Activated CD4-positive, alpha-beta T cell treated with anti-CD3 and anti-CD28 coated beads, Interleukin-2, amount 50 U/mL, for 24 hours (primary cell): ENCODE measurements at places on chromosomes 7 and 10.

DNA sequence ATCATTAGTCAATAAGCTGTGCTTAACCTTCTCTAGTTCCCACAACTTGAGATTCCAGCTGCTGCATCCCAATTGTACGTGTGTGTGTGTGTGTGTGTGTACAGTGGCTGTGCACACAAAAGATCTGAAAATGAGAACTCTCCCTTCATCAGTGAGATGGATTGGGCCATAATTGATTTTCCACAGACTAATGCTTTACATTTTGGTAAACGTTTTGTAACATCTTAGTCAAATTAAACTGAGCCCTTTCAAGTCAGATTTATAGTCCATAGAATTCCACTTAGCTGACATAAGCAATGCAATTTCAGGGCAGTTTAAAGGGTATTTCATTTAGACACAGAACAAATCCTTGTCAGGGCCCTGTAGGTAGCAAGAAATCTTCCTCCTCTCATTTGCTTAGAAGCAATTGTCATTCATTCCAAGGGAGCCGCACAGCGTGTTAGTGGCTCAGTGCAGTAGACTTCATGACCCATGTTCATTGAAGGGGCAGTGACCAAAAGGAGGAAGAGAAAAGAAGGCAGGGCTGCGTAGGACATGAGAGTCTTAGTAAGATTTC is 1123.5 kb upstream of the AUTS2 start:
- no peak for DNase-seq

GRCh38 chr7:117690147-117690546 is 183.1 kb downstream of the CTTNBP2 start:
- DNase-seq = no peak

DNA sequence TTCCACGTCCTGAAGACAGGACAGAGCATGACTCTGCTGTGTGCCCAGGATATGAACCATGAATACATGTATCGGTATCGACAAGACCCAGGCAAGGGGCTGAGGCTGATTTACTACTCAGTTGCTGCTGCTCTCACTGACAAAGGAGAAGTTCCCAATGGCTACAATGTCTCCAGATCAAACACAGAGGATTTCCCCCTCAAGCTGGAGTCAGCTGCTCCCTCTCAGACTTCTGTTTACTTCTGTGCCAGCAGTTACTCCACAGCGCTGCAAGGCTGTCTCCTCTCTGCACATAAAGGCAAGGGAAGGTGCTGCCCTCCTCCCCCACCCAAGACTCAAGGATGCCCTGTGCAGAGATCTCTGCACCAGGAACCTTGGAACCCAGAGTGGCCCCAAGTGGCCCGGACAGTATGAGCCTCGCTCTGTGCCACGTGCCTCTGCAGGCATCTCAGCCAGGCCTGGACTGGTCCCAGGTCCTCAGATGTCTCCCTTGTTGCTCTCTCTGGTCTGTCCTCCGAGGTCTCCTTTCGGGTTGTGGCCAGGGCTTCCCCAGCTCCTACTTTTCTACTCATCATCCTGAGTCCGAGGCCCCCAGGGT is 230.3 kb upstream of the PRSS58 start:
- DNase-seq = no peak

GRCh38 chr7:151484971-151485707 is 34.6 kb downstream of the RHEB start:
- peak; percentile 9 for DNase-seq

GRCh38 chr7:94300176-94300835 is 94.4 kb upstream of the COL1A2 start:
- no peak for DNase-seq

- DNase-seq = no peak
Measured at GRCh38 chr10:122462533-122463465, 1.4 kb downstream of the HTRA1 start.

- no peak for DNase-seq
Measured at GRCh38 chr10:94115725-94116124, 122.0 kb downstream of the PLCE1 start.

DNA sequence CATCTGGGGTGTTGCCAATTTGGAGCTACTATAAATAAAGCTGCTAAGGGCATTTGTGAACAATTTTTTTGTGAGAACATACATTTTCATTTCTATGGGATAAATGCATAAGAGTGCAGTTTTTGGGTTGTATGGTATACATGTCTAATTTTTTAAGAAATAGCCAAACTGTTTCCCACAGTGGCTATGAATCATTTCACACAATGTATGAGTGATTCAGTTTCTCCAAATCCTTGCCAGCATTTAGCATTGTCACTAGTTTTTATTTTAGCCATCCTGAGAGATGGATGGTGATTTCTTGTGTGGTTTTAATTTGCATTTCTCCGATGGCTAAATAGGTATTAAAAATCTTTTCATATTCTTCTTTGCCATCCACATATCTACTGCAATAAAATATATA is 105.3 kb downstream of the AMPH start:
- DNase-seq = no peak

GRCh38 chr7:20089431-20089830 is 127.8 kb downstream of the MACC1 start:
- no peak for DNase-seq

DNA sequence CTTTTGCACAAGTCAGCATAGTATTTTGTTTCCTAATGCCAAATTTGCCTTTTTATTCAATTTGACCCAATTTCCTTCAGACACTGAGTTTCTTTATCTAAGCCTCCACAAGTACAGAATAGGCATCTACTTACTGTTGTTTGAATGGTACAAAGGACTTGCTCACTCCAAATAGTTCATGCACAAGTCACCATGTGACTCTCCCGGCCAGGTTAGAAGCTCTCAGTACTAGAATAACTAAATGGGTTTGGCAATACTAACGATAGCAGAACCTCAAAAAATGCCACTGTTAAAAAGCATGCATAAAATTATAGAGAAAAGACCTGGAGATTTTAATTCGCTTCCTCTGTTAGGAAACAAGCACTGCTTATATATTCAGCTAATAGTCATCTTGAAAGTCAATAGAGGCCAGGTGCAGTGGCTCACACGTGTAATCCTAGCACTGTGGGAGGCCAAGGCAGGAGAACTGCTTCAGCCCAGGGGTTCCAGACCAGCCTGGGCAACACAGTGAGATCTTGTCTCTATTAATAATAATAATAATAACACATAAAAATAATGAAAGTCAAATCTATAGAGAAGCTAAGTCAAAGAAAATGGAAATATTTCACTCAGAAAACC is 335.8 kb upstream of the MBL2 start:
- no peak for DNase-seq

GRCh38 chr7:2978408-2978807 is 65.3 kb downstream of the CARD11 start:
- peak; percentile 60 for DNase-seq

- no peak for DNase-seq
Measured at GRCh38 chr10:30831426-30831825, 200.2 kb downstream of the ZNF438 start.

DNA sequence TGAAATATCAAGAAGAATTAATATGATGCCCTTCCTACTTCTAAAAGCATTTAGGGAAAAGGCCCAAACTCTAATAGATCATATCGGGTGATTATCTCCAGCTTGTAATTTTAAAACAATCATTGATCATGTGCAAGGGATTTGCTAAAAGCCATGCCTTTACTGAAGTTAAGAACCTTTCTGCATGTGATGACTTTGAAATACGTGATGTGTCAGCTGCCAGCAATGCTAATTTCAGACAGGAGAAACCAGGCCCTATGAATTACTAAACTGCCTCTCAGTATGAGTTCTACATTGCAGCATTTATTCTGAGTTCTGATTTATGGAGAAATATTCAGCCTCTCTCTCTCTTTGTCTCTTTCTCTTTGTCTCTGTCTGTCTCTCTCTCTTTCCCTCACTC is 203.6 kb upstream of the AKR1E2 start:
- no peak for DNase-seq

- no peak for DNase-seq
Measured at GRCh38 chr7:91383053-91383904, 119.0 kb downstream of the FZD1 start.

DNA sequence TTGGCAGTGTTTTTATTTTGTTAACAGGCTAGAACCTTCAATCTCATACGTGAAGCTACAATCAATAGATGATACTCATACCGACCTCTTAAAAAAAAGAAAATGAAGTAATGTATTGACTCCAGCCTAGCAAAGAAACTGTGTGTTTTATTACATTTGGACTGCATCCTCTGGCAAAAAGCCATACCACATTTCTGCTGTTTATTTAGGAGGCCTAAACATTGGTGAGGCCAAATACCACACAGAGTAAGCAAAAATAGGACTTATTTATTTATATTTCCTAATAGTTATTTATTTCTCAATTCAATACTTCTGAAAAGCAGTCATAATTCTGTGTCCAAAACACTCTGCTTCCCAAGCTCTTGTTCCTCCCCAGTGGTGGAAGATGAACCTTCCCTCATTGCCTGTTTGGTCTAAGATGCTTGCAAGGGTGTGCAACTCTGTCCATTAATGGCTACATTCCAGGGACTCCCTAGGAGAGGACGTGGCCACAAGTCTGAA is 398.8 kb upstream of the KLF6 start:
- no peak for DNase-seq

- DNase-seq = no peak
Measured at GRCh38 chr7:1616741-1617140, 46.9 kb upstream of the PSMG3 start.

DNA sequence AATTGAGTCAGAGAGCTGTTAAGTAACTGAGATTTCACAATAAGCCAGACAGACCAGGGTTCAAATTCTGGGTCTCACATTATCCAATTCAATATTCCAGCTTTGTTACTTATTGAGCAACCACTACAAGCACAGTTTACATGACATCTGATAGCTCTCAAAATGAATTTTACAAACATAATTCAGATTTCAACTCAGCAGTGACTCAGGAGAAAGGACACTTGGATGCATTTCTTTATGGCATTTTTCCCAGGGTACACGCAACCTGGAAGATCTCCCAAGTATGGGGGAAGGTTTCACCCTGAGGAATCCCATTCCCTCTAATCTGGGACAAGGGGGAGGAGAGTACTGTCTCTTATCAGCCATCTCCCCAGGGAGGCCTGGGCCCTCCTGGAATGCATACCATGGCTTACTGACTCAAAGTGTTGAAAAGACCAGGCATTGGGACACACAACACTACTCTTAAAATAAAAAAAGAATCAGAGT is 102.4 kb downstream of the CFTR start:
- DNase-seq = no peak

GRCh38 chr7:20470726-20471125 is 140.0 kb downstream of the ITGB8 start:
- DNase-seq = no peak

DNA sequence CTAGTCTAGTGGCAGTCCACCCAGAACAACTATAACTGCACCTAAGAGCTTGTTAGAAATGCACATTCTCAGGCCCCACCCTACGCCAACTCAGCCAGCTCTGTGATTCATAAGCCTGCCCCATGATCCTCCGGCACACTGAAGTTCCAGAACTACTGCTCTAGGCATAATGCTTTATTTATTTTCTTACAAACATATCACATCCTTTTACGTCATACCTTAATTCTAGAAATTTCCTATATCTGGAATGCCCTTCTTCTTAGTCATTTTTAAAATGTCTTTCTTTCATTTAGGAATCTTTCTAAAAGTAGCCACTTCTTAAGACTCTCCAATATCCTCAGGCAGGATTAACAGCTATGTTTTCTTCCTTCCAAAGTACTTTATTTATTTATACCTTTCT is 480.1 kb downstream of the INHBA start:
- no peak for DNase-seq

GRCh38 chr10:91743465-91743864 is 54.8 kb upstream of the TNKS2 start:
- DNase-seq = no peak

DNA sequence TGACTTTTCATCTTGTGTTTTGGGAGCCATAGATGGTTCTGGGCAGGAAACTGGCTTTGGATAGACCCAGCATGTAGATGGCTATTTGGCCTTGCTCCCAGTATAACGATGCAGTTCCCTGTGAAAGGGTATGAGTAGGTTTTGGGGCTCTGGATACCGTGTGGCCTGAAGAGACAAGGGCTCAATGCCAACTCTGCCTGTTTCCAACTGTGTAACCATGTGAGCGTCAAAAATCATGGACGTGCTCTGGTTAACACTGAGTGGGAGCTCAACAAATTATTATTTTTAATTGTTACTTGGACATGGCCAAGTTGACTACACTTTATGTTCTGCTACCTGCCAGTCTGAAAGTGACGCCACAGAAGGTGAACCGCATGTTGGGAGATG is 41.8 kb downstream of the EGFR start:
- no peak for DNase-seq

DNA sequence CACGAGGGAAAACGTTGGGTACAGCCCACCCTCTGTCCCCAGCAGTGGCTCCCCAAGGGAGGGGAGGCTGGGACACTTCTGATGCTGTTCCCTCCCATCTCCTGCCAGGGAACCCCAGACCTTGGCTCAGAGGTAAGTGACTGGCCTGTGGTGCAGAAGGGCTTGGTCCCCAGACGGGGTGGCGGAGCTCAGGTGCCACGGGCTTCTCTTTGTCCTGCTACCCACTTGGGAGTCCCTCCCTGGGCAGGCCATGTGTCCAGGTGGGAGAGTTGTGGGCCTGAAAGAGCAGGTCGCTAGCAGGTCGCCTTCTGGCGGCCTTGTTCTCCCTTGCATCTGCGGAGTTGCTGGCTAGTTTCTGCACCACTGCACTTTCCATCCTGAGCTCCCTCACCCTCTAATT is 10.1 kb downstream of the ATP5MF start:
- DNase-seq = no peak

DNA sequence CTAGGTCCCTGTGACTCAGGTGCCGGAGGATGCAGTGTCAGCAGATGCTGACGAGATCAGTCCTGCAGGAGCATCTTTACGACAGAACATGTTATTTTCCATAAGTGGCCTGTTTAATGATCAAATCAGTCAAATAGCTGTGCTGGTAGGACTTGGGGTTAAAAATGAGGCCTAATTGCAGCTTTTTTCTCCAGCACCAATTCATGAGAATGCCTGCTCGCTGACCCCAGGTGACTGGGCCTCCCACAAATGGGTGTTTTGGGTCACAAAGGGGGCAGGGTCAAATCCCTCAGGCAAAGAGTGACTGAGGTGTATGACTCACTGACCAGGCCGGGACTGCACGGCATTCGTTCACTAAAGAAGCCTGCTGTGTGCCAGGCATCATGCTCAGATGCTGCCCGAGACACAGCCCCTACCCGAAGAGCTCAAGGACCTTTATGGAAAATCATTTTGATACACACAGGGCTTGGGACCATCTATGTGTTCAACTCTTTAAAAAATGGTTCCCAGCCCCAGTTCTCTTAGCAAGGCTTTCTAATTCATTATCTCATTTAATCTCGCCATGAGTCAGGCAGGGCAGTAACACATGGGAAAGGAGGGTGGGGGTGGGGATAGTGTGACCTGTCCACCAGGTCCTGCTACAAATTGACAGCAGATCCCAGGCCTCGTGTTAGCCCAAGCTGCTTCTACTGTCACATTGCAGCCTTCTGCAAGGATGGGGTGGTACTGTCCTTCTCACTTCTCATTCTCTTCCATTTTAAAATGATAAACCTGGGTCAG is 21.1 kb downstream of the ZNF775 start:
- DNase-seq = no peak
